ENCODE measurements at places on chromosomes 13 and 19.

DNA sequence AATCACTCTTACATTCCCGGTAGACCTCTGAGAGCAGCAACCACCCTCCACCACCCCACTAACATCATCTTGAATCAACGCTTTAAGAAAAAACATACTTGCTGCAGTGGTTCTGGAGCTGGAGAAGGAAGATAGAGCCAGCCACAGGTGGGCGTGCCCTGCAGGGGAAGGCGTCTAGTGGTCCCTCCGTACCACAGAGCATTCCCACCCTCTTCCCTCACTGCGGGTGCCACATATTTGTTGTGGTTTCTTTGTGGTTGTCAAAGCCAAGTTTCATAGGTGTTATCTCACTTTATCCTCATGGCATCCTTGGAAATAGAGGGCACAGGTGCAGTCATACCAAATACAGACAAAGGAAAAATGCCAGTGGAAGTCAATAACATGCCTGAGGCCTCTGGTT lies 22.2 kb downstream of the COL4A2 start:
- DNase-seq = no peak

GRCh38 chr13:45332036-45332830 lies 8.8 kb downstream of the TPT1 start:
- DNase-seq = no peak

DNA sequence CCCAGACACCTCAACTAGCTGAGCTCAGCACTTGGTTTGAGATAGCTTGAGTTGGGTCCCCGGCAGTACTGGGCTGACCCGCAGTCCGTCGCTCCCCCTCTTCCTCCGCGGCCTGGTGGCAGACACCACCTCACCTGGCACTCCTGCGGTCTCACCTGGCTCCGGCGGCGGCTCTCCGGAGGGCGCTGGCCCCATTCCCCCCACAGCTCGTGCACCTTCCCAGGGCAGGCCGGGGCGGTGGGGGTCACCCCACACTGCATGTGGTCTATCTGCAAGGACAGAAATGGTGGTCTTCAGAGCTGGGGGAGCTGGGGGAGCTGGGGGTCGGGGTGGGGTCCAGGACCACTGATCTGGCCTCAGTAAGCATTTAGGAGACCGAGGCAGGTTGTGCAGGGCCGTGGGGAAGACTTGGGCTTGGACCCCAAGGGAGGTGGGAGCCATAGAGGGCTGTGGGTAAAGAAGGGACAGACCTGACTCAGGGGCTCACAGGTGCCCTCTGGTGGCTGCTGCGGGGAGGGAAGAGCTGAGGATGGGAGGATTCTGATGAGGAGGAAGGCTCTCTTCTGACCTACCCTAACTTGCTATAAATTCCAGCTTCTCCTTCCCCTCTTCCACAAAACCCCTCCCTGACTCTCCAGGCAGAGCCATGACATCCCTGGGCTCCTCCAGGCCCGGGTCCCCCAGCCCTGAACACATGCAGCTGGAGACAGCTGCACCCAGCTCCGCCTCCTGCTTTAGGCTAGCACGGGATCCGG lies 6.7 kb upstream of the PLIN4 start:
- peak; percentile 69 for DNase-seq

- DNase-seq = no peak
Observed at GRCh38 chr19:18503337-18503970, 18.4 kb downstream of the ELL start.

- peak; percentile 76 for DNase-seq
Observed at GRCh38 chr19:17346109-17346671, 8.8 kb downstream of the GTPBP3 start.

DNA sequence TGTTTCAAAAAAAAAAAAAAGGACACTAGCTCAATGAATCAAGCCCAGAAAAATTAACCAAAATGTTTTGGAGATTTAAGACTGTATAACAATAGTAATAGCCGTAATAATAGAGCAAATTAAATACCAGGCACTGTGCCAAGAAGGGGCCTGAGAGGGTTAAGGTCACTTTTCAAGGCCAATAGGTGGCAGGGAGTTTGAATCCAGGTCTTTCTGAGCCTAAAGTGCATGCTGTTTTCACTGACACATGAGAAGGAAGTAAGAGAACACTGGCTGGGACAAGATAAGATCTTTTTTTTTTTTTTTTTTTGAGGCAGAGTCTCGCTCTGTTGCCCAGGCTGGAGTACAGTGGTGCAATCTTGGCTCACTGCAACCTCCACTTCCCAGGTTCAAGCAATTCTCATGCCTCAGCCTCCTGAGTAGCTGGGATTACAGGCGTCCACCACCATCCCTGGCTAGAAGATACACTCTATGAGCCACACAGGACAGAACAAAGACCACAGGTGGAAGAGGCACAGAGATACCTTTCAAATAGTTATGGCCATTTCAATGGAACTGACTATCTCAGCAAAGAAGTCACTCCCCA lies 7.7 kb downstream of the FFAR2 start:
- DNase-seq = no peak

DNA sequence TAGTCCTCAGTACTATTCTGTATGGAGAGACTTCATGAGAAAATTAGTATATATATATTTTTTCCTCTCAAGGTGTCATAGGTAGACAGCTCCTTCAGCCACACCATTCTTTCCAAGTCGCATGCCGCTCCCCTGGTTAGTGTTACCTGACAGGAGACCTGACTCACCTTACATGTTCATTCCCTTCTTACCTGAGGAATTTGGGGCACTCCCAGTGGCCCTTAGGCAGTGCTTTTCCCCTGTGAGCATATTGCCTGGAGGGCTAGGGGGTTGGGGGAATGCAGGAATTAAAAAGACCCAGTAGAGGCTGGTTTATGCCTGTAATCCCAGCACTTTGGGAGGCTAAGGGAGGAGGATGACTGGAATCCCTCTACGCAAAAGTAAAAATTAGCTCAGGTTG lies 9.0 kb upstream of the ACTN4 start:
- no peak for DNase-seq

- DNase-seq = no peak
Observed at GRCh38 chr13:44300895-44301638, 72.6 kb upstream of the SERP2 start.

- DNase-seq = no peak
Observed at GRCh38 chr19:14361824-14362223, 19.4 kb upstream of the ADGRE5 start.

GRCh38 chr13:35787937-35788336 lies 311.4 kb upstream of the MAB21L1 start:
- DNase-seq = no peak

DNA sequence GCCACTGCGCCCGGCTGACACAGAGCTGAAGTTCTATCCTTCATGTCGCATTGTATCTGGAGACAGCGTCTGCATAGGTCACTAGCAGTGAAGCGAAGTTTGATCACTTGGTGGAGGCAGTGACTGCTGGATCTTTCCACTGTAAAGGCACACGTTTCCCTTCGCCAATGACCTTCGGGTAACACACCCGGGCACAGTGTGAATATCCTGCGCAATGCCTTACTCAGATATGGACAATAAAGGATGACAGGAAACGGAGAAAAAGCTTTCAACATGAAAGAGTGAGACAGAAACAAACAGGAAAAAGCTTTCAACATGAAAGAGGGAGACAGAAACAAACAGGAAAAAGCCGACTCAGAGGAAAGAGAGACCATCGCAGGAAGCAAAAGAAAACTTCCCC lies 17.1 kb downstream of the ARL11 start:
- no peak for DNase-seq

- peak; percentile 75 for DNase-seq
Observed at GRCh38 chr19:543910-544608, at the start of gene GZMM. TSS of gene GZMM (plus strand) at chr19:544053. CDS start at chr19:544072, 19 bp downstream.

- no peak for DNase-seq
Observed at GRCh38 chr19:28744943-28745342, 468.0 kb downstream of the UQCRFS1 start.

DNA sequence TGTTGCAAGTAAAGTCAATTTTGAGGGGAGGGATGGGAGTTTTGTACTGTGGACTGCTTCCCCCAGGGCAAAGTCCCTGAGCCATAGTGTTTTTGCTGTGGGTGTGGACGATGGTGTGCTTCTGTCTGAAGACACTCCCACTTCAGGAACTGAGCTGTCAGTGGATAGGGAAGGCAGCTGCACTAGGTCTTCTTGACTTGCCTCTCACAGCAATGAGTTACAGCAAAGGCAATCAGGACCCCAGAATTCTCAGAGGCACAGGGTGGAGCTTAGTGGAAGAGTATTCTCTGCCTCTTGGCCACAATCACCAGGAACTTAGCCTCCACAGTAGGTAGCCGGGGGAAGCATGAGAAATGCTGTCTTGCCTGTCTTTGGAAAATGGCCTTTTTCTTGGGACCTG lies 1416.6 kb upstream of the MIR17HG start:
- no peak for DNase-seq

- peak; percentile 31 for DNase-seq
Observed at GRCh38 chr19:35216833-35217648, 11.5 kb downstream of the FAM187B start.

DNA sequence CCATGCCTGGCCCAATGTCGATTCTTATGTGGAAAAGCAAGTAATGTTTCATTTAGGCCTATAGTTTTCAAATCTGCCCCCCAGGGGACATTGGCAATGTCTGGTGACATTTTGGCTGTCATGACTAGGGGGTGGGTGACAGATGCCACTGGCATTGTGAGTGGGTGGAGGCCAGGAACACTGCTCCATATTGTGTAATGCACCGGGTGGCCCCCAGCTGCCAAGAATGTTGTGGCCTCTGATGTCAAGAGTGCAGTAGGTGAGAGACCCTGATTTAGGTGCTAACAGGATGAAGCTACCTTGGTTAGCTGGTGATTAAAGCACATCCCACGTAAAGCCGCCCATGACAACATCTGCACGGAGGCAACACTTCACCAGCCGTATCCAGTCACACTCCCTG lies 10.8 kb downstream of the C19orf44 start:
- DNase-seq = no peak

DNA sequence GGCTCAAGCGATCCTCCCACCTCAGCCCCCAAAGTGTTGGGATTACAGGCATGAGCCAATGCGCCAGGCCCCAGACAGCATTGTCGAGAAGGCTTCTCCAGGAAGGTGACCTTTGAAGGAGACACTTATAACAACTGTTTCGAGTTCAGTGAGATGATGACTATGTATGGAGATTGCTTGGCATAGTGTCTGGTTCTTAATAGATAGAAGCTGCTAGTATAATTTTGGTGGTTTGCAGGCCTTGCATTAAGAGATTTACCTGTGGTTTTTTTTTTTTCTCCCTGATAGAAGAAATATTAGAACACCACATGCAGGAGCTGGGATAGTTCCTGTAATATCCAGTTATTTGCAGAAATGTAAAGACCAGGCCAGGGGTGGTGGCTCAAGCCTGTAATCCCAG lies 3.7 kb downstream of the MARCHF2 start:
- DNase-seq = no peak

DNA sequence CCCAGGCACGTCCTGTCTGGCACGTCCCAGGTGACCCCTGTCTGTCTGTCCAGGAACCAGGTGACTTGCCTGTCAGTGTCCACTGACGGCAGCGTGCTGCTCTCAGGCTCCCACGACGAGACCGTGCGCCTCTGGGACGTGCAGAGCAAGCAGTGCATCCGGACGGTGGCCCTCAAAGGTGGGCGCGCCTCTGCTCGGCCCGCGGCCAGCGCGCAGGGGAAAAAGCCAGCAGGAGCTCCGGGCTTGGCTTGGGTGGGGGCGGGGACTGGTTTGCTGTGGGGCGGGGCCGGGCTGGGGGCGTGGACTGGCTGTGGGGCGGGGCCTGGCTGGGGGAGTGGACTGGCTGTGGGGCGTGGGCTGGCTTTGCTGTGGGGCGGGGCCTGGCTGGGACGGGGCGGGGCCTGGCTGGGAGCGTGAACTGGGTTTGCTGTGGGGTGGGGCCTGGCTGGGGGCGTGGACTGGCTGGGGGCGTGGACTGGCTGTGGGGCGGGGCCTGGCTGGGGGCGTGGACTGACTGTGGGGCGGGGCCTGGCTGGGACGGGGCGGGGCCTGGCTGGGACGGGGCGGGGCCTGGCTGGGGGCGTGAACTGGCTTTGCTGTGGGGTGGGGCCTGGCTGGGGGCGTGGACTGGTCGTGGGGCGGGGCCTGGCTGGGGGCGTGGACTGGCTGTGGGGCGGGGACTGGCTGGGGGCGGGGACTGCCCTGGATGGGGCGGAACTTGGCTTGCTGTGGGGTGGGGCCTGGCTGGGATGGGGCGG lies 7.2 kb downstream of the WDR18 start:
- DNase-seq = peak; percentile 75

GRCh38 chr19:49832556-49832955 lies 14.5 kb downstream of the MED25 start:
- DNase-seq = no peak

- DNase-seq = no peak
Observed at GRCh38 chr19:47152205-47152604, 21.6 kb downstream of the SAE1 start.

DNA sequence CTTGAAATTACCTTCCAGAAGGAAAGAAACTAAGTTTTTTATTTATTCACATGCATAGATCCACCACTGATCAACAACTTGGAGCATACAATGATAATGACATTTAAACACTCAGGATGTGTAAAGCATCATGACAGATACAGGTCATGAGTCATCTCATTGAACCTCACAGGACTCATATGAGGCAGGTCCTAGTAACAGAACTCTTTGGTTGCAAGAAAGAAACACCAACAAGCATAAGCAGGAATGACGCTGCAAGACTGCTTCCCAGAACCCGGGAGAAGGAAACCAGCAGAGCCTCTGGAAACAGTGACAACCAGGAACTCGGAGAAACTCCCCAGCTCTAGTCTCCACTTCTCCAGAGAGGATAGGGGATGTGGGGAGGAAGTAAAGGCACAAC lies 60.8 kb upstream of the IPO5 start:
- no peak for DNase-seq

DNA sequence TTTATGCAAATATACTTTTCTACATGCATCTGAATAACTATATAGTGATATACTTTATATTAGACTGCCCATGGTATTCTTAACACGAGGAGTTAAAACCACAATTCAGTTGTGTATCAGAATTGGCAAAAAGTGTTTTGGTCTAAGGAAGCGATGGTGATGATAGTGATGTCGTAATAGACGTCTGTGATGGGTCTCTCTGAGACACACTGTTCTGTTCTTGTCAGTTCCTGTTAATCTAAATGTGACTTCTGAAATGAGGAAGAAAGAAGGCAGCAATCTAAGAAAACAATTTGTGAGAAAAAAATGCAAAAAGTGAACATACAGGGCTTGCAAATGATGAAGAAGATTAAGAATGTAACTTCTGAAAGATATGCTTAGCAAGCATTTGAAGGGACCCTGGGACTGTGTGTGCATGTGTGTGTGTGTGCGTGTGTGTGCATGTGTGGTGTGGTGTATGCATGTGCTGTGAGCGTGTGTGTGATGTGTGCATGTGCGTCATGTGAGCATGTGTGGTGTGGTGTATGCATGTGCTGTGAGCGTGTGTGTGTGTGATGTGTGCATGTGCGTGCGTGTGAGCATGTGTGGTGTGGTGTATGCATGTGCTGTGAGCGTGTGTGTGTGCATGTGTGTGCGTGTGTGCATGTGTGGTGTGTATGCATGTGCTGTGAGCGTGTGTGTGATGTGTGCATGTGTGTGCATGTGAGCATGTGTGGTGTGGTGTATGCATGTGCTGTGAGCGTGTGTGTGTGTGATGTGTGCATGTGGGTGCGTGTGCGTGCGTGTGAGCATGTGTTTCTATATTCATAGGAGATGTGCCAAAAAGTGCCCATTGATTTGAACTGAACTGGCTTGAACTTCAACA lies 131.8 kb downstream of the IRS2 start:
- DNase-seq = no peak
